ENCODE measurements at places on chromosomes 1 and 21.

DNA sequence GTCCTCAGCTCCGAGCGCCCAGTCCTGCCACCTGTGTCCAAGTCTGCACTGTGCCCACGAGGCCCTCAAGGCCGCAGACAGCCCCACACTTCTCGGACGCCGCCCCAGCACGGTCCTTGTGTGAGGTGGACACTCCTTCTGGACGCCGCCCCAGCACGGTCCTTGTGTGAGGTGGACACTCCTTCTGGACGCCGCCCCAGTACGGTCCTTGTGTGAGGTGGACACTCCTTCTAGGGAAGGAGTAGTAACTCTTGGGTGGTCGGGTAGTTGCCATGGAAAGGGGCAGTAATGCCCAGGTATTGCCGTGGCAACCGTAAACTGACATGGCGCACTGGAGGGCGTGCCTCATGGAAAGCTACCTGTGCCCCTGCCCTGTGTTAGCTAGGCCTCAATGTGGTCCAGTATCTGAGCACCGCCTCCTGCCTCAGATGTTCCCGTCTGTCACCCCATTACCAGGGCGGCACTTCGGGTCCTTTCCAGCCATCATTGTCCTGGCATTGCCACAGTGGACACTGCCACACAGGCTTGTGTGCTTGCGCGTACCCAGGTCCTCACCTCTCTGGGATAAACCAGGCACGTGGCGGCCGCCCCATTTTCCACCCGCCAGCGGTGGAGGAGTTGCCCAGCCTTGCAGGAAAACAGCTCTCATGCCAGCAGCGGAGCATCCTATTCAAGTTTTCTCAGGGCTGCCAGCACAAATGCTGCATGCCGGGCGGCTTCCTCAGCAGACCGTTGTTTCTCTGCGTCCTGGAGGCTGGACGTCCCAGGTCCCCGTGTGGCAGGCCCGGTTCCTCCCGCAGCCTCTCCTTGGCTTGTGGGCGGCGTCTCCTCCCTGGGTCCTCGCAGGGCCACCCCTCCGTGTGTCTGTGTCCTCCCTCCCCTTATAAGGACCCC, 40.8 kb upstream of the POFUT2 start:
- H3K36me3 ChIP-seq: no peaks in the 10 kb centered on the region
- H3K4me3 ChIP-seq: no peak overlapping the region
- no peak for DNase-seq
- H3K27ac ChIP-seq: no peak overlapping the region
- no peaks in the 10 kb centered on the region for H3K4me1 ChIP-seq
- H3K27me3 ChIP-seq: peaks cover 36% of the 10 kb centered on the region

DNA sequence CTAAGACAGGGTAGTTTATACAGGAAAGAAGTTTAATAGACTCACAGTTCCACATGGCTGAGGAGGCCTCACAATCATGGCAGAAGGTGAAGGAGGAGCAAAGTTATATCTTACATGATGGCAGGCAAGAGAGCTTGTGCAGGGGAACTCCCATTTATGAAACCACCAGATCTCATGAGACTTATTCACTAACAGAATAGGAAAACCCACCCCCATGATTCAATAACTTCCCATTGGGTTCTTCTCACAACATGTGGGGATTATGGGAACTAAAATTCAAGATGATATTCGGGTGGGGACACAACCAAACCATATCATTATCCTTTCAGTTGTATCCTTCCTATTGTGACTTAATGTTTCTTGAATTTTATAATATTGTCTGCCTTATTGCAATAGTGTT, 13.4 kb upstream of the DDAH1 start:
- H3K27me3 ChIP-seq: peaks cover 28% of the 10 kb centered on the region
- H3K4me1 ChIP-seq: no peaks in the 10 kb centered on the region
- no peak for DNase-seq
- H3K4me3 ChIP-seq: no peak overlapping the region
- H3K27ac ChIP-seq: no peak overlapping the region

DNA sequence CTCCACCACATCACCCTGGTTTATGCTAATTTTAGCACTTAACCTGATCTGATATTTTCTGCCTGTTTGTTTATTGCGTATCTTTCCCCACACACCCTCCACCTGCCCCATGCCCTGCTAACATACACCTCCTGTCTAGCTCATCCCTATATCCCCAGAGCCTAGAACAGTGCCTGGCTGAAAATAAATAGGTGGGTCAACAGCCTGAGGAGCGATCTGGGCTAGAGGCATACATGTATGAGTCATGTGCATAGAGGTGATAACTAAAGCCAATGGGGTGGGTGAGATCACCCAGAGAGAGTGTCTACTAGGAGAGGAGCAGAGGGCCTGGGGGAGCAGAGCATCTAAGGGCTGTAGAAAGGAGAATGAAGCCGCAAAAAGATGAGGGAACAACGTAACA, 2.7 kb downstream of the HTR1D start:
- H3K27ac ChIP-seq: no peak overlapping the region
- no peaks in the 10 kb centered on the region for H3K36me3 ChIP-seq
- peaks cover 7% of the 10 kb centered on the region for H3K4me1 ChIP-seq
- no peak overlapping the region for H3K4me3 ChIP-seq
- peaks cover 76% of the 10 kb centered on the region for H3K27me3 ChIP-seq
- no peak for DNase-seq

DNA sequence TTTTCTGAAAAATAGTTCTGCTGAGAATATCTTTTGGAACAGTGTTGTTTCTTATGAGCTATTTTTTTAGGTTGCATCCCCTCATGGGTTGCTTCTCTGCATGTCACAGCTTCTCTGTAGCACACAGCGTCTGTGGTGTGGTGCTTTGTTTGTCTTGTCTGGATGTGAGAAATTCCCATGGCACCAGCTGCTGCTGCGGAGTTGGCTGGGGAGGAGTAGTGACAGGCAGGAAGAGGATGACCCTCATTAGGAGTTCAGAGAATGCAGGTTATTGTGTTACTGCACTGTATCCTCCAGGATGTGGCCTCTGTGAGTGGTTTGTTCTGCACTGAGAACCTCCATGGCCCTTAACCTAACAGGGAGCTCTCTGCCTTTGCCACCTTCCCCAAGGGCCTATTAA, 64.8 kb downstream of the TSEN15 start:
- H3K27ac ChIP-seq: no peak overlapping the region
- no peak for DNase-seq
- H3K4me1 ChIP-seq: no peaks in the 10 kb centered on the region
- no peak overlapping the region for H3K4me3 ChIP-seq
- H3K36me3 ChIP-seq: no peaks in the 10 kb centered on the region

- H3K36me3 ChIP-seq: peaks cover 15% of the 10 kb centered on the region
- H3K27ac ChIP-seq: no peak overlapping the region
- no peaks in the 10 kb centered on the region for H3K27me3 ChIP-seq
- H3K4me1 ChIP-seq: peaks cover 3% of the 10 kb centered on the region
Measured at GRCh38 chr1:151362308-151363155, 10.0 kb downstream of the SELENBP1 start.

DNA sequence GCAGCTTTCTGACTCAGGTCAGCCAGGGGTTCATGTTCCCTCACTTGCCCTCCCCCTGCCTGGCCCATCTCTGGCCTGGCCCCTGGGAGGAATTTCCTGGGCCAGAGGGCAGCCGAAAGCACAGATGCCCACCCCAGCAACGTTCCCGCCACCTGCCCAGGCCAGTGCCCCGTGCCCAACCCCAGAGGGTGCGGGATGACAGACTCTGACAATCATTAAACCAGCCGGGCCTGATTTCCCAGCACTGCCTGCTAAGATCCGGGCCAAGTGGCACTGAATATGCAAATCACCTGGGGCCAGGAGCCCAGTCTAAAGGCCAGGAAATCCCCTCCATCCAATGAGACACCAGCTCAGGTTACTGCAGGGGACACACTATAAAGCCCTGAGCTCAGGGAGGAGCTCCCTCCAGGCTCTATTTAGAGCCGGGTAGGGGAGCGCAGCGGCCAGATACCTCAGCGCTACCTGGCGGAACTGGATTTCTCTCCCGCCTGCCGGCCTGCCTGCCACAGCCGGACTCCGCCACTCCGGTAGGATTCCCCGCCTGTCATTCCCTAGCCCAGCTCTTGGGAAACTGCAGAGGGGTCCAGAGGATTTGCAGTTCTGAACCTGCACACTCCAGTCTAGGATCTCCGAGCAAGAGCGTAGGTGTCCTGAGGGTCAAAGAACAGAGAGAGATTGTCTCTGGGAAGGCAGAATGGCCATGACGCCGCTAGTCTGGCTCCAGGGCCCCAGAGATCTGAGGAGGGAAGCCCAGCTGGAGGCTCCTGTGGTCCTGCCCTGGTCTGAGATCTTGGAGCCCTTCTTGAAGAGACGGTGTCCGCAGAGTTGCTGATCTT, at the start of gene ELF3:
ELF3 (plus strand) TSS at position 408 of the 836 bp plus-strand sequence. CDS start 550 bp downstream, outside the sequence.
- H3K27ac ChIP-seq: no peak within 1 kb of the TSS
- DNase-seq: no peak
- H3K4me1 ChIP-seq: peaks cover 4% of the 10 kb centered on the region
- H3K4me3 ChIP-seq: no peak within 1 kb of the TSS
- H3K36me3 ChIP-seq: peaks cover under 1% of the 10 kb centered on the region

- H3K36me3 ChIP-seq: no peaks in the 10 kb centered on the region
- H3K27ac ChIP-seq: no peak overlapping the region
- DNase-seq: no peak
Measured at GRCh38 chr1:77031106-77031662, 163.9 kb downstream of the ST6GALNAC5 start.

DNA sequence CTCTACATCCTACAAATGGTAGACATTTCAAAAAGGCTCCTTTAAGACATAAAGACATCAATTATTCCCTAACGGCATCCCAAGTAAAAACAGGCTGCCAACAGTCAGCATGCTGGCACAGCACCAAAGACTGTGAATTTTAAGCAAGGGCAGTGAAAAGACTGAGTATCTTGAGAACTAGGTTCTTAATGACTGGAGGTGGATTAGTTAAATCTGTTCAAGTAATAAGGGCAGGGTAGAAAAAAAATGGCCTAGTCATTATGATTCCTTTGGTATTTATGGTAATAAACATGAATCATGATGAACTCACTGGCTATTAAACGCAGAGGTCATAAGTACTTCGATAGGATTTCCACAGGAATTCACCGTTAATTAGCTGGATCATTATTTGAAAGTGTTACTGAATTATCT, 75.2 kb downstream of the KIFAP3 start:
- no peak for DNase-seq
- no peaks in the 10 kb centered on the region for H3K36me3 ChIP-seq
- no peaks in the 10 kb centered on the region for H3K4me1 ChIP-seq
- no peaks in the 10 kb centered on the region for H3K27me3 ChIP-seq
- no peak overlapping the region for H3K27ac ChIP-seq
- no peak overlapping the region for H3K4me3 ChIP-seq

- H3K27me3 ChIP-seq: no peaks in the 10 kb centered on the region
- no peak overlapping the region for H3K4me3 ChIP-seq
- DNase-seq: no peak
- H3K36me3 ChIP-seq: no peaks in the 10 kb centered on the region
Measured at GRCh38 chr1:212438831-212439237, 6.1 kb downstream of the NENF start.

GRCh38 chr1:202282596-202283283, 59.0 kb downstream of the UBE2T start:
- no peak for DNase-seq
- H3K27me3 ChIP-seq: peaks cover 19% of the 10 kb centered on the region
- H3K4me3 ChIP-seq: no peak overlapping the region
- H3K4me1 ChIP-seq: no peaks in the 10 kb centered on the region
- no peaks in the 10 kb centered on the region for H3K36me3 ChIP-seq

DNA sequence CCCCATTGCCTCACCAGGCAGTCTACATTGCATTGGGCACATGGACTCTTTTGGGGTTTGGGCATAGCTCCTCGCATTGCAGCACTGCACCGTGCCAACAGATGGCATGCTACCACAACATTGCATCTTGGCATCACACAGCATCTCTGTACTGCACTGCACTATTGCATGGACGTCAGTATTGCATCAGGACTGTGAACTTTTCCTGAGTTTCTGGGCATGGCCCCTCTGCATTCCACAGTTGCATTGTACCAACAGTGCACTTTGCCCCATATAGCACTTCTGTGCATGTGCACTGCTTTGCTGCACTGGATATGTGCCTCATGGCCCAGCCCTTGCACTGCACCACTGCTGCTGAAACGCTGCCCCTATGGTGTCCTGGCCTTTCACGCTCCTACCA, 9.6 kb downstream of the PTPRU start:
- no peak overlapping the region for H3K4me3 ChIP-seq
- no peak for DNase-seq
- no peak overlapping the region for H3K27ac ChIP-seq
- no peaks in the 10 kb centered on the region for H3K4me1 ChIP-seq
- no peaks in the 10 kb centered on the region for H3K36me3 ChIP-seq
- H3K27me3 ChIP-seq: peaks cover 11% of the 10 kb centered on the region

DNA sequence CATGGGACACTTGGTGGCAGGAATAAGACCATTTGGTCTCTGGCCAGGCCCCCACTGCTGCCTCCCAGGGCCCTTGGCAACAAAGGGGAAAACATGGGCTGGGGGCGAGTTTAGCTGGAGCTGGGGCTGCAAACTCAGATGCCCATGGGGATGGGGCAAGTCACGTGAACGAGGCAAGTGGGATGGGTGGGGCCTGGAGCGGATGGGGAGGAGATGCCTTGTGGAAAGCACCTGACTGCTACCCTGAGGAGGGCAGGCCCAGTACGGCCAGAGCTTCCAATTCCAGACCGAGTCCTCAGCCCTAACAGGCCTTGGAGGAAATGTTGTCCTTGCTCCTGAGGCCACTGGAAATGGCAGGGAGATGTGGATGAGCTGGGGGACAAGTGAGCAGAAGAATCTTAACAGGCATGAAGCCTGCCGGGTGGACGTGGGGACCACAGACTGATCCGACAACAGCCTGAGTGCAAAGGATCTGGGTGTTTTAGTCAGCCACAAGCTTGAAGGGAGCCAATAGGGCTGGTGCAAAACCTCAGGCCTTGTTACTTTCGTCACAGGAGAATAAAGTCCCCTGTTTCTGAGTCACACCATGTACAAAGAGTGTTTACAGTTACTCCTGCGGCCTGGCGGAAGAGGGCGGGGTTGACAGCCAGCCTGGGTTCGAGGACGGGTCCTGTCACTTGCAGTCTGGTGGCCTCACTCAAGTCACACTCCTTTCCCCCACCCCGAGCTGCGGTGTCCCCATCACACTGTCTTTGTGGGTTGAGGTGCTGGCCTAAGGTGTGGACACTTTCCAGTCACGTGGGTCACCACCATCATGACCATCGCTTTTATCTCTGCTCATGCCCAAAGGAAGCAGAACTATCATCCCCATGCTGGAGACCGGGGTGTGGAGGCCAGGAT, 19.1 kb downstream of the RUNX3 start:
- no peak for DNase-seq
- no peak overlapping the region for H3K4me3 ChIP-seq

GRCh38 chr1:39183503-39184353, 20.8 kb upstream of the MACF1 start:
- H3K27ac ChIP-seq: peak overlapping the region; percentile 94
- H3K27me3 ChIP-seq: no peaks in the 10 kb centered on the region
- H3K4me3 ChIP-seq: no peak overlapping the region
- H3K36me3 ChIP-seq: no peaks in the 10 kb centered on the region

Data from naive B cell (primary cell).